Effector CD4-positive, alpha-beta T cell (primary cell): ENCODE measurements at places on chromosomes 11 and 22.
A peak's percentile ranks its signal among the peaks of the same experiment; 100 is the strongest.

DNA sequence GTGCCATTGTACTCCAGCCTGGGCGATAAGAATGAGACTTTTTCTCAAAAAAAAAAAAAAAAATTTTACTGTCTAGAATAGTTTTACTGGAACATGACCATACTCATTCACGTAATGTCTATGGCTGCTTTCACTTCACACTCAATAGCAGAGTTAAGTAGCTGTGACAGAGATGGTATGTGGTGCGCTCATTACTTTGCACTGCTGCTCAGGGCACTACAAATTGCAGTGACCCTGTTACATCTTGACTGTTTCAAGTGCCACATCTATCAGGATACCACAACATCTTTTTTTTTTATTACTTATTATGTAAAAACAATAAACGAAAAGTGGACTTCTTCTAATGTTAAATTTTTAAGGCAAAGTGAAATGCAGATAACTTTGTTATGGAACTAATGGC, 110.3 kb downstream of the ARHGAP20 start:
- no peak for DNase-seq

DNA sequence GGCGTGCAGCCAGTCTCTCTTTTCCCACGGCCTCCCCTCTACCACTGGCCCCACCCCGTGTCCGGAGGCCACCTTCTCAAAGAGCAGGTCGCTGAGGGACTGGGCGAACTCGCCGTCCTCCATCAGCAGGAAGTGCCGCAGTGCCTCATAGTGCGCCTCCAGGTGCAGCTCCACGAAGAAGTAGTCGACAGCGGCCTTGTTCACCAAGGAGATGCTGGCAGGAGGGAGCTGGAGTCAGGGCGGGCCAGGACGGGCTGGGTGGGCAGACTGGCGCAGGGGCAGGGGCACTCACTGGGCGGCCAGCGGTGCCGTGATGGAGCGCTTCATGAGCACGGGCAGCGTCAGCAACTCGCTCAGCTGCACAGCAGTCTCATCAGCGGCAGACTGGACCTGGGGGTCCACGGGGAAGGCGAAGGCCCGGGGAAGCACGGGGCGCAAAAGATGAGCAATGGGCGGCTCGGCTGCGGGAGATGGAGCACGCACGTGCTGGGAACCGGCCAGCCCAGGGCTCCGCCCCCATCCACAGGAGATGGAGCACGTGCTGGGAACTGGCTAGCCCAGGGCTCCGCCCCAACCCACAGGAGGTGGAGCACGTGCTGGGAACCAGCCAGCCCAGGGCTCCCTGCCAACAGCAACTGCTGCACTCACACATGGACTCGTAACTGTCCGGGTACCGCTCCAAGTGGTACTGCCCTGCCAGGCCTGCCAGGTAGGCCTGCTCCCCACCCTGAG, 18.4 kb downstream of the SELENOO start:
- DNase-seq = no peak

GRCh38 chr22:44917372-44918165, 92.2 kb downstream of the PHF21B start:
- DNase-seq = no peak

DNA sequence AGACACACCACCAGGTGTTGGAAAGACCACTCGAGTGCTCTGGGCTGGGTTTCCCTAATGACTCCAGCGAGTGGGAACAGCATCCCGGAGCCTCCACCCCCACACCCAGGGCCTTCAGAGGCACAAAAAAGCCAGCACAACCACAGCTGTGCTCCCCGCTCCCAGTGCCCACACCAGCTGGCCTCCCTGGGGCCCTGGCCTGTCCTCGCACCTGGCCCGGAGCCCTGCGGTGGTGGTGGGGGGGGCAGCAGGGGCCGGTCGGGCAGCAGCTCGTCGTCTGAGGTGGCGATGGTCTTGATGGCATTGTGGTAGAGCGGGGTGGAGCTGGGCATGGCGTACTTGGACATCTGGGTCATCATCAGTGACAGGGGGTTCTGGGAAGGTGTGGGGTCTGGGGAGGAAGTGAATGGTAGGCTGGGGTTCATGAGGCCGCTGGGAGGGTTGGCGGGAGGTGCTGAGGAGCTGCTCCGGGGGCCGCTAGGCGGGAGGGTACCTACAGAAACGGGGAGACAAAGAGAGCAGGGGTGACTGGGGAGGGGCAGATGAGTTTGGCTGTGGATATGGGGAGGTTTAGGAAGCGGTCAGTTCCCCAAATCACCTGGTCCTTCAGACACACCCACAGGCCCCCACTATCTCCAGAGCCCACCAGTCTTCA, 16.1 kb downstream of the CXCR5 start:
- DNase-seq = no peak

- peak; percentile 65 for DNase-seq
Observed at GRCh38 chr22:42169055-42169469, 38.5 kb upstream of the CYP2D6 start.

DNA sequence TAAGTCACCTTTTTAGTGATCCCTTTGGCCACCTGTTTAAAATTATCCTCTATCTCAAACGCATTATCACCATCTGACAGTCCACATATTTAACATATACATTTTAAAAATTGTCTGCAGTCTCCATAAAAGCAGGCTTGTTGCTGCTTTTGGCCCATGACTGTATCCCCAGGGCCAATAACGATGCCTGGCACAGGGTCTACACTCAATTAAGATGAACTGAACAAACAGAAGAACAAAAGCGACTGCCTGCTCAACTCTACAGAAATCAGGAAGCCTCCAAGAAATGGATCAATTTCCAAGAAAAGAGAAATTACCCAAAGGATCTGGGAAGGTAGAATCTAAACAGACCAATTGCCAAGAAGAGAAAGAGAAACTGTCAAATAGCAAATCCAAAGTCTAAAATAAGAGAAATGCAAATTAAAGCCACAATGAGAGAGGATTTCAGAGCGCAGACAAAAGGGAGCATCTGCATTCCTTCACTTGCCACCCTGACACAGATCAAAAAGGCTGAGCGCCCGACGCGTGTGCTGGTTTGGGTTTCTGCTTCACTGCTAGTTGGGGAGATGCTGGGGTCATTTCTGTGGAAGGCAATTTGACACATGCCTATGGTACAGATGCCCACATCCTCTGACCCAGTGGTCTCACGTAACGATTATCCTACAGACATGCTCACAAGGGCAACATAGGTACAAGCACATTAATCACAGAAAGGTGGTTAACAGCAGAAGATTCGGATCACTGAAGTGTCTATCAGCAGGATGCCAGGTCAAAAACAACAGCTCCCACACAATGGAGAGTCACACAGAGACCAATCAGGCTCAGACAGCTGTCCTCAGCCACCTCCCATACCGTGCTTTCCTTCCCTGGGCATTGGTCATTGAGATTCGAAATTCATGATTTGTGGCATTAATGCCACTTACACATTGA, 55.9 kb downstream of the SHISAL1 start:
- no peak for DNase-seq

- DNase-seq = no peak
Observed at GRCh38 chr11:23563591-23563990, 703.3 kb upstream of the CCDC179 start.

GRCh38 chr22:19901577-19902244, 39.9 kb upstream of the COMT start:
- no peak for DNase-seq

DNA sequence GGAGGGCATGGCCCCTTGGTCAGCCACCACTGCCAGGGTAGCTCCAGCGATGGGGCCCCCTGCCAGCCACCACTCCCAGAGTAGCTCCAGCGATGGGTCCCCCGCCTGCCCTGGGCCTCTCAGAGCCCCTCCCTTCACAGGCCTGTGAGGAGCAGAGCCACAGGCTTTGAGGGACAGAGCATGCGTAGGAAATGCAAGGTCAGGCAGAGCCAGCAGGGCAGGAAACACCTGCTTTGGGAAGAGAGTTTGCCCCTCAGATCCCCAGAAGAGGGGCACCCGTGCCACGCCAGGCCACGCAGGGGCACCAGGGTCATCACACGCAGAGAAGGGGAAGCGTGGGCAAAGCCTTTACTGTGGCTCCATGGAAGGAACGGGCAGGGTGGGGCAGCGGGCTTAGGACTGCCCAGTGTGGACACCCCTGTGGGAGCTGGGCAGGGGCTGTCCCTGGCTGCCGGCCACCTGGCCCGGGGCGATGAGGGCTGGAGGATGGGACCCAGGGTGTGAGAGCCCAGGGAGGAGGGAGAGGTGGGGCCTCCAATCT, 477.8 kb downstream of the BRD1 start:
- no peak for DNase-seq

- DNase-seq = no peak
Observed at GRCh38 chr11:76810151-76810853, 27.1 kb downstream of the TSKU start.

DNA sequence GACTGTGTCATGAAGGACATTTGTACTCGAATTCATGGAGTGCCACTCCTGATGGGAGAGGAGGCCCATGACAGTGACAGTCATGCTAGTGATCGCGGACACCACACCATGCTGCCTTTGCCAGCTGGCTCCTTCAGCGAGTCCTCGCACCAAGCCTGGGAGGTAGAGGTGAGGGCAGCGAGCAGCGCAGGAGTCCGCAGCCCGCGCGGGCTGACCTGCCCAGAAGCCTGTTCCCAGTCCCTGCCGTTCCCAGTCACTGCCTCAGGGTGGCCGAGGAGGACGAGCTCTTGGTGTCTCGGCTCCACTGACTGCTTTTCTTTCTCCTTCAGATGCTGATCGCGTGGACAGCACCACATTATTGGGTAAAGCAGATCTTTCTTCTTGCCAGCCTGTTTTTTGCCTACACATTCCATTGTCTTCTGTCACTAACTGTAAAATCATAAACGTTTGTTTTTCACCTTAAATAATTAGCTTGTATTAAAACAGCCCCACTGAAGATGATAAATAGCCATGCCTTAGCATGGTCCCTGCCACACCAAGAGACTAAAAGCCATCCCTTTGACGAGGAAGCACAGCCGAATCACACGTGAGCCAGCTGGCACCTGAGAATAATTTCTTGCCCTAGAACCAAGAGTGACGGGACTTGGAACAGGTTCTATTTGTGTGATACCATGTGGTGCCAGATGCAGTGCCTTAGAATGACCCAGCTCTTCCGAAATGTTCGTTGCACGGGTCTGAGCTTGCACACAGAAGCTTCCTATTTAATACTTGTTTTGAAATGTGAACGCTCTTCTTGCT, 25.5 kb downstream of the FAM118A start:
- no peak for DNase-seq

- no peak for DNase-seq
Observed at GRCh38 chr22:44686873-44687600, 15.0 kb upstream of the PRR5 start.

DNA sequence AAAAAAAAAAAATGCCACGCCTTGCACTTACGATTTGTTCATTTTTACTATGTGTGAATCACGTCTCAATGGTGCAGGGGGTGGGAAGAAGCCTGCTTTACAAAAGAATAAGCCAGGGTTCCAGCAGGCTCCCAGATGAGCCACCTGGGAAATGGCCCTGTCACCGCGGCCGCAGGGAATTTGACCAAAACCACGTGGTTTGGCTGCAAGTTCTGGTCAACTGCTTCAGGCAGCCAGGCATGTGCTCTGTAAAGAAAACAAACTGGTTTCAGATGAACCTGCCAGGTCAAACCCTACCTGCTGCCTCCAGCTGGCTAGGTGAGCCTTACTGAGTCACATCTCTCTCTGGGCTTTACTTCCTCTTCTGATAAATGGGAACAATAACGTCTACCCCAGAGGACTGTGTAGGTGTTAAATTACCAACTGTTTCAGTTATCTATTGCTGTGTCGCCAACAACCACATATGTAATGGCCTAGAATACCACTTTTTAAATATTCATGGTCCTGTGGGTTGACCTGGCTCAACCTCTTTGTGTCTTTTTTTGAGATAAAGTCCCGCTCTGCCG, 30.5 kb upstream of the GCAT start:
- DNase-seq = no peak

- DNase-seq = no peak
Observed at GRCh38 chr22:37318364-37319109, 36.2 kb downstream of the CYTH4 start.

DNA sequence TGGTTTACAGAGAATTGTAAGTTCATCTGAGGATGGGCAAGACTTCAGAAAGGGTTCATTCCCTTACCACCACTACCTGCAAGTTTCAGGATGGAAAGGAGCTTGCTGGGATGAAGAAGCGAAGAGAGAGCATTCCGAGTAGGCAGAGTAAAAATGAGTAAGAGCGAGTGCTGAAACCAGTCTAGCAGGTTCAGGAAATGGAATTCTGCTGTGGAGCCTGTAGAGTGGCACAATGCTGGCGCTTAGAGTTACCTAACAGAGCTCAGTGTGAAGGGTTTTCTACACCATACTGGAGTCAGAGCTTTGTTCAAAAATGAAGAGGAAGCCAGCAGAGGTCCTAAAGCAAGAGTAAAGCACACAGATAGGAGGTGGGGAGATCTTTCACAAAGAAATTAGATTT, 179.2 kb upstream of the ZC3H12C start:
- DNase-seq = no peak

DNA sequence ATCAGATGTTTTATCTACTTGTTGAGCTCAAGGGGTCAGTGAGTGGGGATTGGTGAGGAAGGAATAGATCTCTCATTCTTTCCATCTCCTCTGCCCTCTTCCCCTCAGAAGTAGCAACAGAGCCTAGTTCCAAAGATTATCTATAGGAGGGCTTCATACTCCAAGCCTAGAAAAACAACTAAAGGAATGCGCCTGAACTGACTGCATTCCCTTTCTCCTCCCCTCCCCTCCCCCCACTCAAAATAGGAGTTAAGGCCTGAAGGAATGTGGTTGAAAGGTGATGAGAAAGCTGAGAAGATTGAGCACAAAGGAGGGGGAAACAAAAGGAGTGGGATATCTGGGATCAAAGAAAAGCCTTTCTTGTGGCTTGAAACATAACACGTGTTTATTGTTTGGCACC, 10.5 kb downstream of the EMSY start:
- DNase-seq = no peak

DNA sequence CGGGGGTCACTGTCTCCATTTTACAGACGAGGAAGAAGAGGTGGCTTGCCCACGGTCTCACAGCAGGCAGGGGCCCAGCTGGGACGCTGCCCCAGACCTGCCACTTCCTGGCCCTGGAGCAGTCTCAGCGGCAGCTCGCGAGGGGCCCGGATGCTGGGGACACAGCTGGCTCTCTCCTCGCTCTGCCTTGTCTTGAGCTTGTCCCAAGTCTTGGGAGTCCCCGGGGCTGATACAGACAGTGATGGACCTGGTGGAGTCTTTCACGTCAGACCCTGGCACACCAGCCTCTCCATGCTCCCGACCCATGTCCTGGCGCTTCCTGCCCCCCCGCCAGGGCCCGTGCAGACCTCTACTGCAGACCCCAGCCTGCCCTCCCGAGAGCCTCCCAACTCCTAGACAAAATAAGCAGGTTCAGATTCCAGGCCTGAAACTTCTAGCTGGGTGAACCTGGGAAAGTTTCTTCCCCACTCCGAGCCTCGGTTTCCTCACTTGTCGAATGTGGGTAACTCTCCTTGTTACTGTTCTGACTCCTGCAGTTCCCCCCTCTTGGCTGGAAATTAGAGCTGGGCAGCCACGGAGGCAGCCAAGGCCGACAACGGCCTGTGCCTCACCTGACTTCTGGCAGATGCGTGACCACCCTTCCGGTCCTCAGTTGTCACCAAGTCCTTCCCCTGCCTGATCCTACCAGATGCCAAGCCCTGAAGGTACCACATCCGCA, 145.4 kb downstream of the CACNA1I start:
- DNase-seq = no peak

GRCh38 chr22:31944700-31945442, 536 bp downstream of the YWHAH start:
- peak; percentile 25 for DNase-seq

- DNase-seq = no peak
Observed at GRCh38 chr22:47553436-47553835, 791.0 kb downstream of the TBC1D22A start.

- no peak for DNase-seq
Observed at GRCh38 chr11:33907421-33907820, 15.5 kb upstream of the LMO2 start.

- peak; percentile 71 for DNase-seq
Observed at GRCh38 chr22:23128269-23129108, 13.3 kb downstream of the RSPH14 start.

- no peak for DNase-seq
Observed at GRCh38 chr11:12390687-12391110, 13.3 kb downstream of the PARVA start.
